ENCODE measurements at places on chromosomes 4 and X. TPM values are rescaled to one million over a fixed set of nuclear protein-coding genes. Genes with fewer than 3 reads are reported as not detected.

GRCh38 chr4:3629665-3630064 lies 97.4 kb upstream of the LRPAP1 start:
- DNase-seq, result no peak

DNA sequence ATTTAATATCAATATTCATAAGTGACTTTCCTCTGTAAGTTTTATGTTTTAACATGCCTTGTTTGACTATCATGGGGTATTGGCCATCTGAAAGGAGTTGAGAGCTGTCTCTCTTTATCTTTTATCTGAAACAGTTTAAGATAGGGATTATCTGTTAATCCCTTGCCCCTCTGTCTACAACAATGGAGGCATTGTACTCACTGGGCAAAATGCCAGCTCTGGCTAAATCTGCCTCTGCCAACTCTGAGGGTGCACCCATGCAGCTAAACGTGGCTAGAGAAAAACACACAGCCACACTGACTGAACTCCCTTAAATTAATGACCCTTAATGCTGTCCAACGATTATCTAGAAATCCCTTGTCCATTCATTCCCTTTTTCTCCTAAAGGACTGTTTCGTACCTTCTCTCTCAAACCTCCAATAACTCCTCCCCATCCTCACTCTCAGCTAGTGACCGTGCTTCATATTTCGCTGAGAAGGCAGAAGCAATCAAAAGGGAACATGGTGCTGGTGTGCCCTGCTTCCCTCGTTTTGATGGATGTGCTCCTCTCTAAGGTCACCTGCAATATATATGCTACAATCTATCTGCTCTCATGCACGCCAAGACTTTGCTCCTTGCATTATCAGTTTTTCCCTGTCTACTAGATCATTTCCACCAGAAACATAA lies 10.3 kb downstream of the PHKA2 start:
- DNase-seq, result no peak

GRCh38 chr4:157115613-157116335 lies 39.8 kb downstream of the GLRB start:
- DNase-seq, result peak; percentile 37

DNA sequence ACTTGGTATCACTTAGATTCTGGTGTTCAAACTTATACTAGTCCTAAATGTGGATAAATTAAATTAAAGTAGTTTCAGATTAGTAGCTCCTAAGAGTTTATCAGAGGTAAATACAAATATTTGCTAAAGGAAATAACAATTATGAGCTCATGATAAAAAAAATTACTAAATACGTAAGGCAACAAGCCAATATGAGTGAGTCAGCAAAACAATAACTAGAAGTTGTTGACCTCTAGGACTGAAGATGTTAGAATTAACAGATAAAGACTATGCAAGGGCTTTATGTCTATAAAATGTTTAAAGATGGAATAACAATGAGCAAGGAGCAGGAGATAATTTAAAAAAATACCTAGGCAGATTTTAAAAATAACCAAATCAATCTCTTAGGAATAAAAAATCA lies 195.8 kb downstream of the CLCN4 start:
- no peak for DNase-seq

- DNase-seq, result no peak
These were observed 1.2 kb upstream of the N4BP2 start for GRCh38 chr4:40055511-40055862.

- no peak for DNase-seq
These were observed 3.4 kb upstream of the NKX6-1 start for GRCh38 chr4:84502333-84502954.

- no peak for DNase-seq
These were observed 144.6 kb downstream of the SOX3 start for GRCh38 chrX:140360284-140360683.

GRCh38 chr4:70651864-70652506 lies 14.3 kb downstream of the JCHAIN start:
- peak; percentile 43 for DNase-seq

DNA sequence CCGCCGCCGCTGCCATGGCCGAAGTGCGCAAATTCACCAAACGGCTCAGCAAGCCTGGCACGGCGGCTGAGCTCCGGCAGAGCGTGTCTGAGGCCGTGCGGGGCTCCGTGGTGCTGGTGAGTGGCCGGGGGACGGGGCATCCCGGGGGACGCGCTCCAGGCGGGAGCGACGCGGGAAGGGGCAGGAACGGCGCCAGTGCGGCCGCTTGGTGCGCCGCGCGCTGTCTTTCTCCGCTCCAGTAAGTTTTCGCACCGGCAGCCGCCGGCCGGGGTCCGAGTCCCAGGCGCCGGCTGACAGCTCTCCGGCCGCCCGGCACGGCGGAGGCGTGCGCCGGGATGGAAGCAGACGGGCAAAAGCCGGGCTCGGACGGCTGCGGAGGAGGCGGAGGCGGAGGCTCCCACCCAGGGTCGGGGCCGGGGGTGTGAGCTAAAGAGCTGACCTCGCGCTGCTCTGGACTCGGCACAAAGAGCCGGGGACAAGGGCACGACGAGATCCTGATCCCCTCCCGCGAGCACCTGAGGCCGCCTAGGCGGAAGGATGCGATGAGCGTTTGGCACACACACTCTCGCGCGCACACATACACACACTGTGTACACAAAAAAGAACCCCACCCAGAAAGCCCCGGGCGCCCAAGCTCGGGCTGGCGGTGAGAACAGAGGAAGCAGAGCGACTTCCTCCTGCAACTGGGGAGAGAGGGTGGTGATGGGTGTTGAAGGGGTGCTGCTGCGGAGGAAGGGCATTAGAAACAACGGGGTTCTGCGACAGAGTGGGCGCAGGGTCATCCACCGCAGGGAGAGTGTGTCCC lies 545 bp downstream of the DOCK11 start:
- DNase-seq, result no peak

DNA sequence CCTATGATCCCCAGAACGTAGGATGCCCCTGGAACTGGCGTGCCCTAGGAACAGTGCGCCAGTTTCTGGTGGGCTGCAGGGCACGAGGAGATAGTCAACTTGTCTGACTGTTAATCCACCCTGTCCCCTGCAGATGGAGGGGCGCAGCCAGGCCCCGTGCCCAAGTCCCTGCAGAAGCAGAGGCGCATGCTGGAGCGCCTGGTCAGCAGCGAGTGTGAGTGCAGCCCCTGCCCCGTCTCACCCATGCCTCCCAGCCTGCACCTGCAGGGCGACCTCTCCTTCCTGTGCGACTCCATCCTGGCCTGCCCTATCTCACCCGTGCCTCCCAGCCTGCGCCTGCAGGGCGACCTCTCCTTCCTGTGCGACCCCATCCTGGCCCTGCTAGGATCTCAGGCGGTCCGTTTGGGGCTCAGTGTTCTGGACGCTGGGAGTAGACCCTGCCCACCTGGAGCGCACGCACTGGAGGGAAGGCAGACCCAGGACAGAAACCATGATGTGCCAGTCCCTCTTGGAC lies 22.2 kb downstream of the WFS1 start:
- no peak for DNase-seq

GRCh38 chrX:131306601-131307000 lies 17.5 kb upstream of the IGSF1 start:
- DNase-seq, result no peak

- no peak for DNase-seq
These were observed 65.6 kb upstream of the BLTP1 start for GRCh38 chr4:122086338-122087065.

- DNase-seq, result peak; percentile 0
These were observed 38.0 kb downstream of the MAGEE2 start for GRCh38 chrX:75746891-75747639.

DNA sequence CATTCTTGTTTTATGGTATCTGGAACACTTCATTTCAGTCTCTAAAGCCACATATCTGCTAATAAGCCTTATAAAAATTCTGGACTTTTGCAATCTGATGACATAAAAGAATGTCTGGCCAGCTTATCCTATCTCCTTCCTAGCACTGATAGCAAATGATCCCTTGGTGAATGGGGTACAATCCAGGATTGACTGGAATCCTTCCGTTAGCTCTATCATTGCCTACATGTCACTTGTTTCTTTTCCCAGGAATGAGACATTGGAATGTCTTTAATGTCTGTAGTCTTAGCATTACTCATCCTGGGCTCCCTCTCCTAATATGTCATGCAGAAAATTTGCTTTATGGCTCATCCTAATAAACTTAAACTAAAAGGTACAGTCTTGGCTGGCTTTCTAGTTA lies 14.8 kb upstream of the PABPC4L start:
- peak; percentile 86 for DNase-seq

DNA sequence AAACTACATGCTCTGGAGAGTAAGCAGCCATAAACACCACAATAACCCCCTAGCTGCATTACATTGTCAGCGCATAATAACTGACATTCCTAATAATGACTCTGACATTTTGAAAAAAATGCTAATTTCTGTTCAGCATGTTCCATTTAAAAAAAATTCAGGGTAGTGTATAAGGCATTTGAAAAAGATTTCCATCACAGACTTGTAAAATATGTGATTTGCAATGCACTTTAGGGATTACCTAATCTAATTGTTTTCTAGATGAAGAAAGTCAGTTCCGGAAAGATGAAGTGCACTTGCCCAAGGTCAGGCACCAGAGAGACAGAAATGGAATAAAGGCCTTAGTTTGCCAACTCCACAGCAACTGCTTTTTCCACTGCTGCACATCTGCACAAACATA lies 55.3 kb downstream of the FANCB start:
- DNase-seq, result no peak

DNA sequence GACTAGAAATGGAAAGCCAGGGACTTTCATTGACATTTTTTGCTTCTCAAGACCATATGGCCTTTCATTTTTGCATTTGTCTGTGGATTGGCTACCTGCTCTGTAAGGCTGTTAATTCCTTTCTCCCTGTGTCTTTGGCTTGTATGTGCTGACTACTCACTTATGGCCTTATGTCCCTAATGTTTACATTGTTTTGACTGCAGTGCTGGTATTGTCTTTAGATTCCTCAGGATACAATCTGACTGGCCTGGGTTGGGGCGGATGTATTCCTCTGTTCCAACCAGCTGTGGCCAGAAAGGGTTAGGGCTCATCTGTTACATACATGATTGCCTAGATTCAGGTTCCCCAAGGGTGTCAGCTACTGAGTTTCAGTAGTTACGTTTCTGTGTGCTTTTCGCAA lies 108.1 kb downstream of the RAPGEF2 start:
- DNase-seq, result no peak

- no peak for DNase-seq
These were observed 2.5 kb upstream of the PPP2R2C start for GRCh38 chr4:6474705-6475457.

- no peak for DNase-seq
These were observed 208.4 kb downstream of the GASK1B start for GRCh38 chr4:157964463-157964862.

DNA sequence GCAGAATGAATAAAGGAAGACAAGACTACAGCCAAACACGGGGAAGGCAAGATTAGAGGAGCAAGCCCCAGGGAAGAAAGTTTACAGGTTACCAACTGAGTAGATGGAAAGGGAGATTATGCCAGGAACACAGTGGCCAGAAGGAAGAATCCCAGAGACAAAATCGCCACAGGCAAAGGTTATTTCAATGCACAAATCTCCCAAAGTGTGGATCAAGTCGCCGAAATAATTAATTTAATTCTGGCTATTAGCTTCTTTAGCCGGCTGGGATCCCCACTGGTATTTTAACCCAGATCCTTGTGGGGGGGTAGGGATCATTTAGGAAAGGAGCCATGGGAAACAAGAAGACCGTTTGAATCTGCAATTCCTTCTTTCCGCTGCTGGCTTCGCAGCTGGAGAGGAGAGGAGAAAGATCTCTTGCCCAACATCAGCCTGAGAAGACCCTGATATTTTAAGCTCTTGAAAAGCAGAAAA lies 171.0 kb downstream of the DHX15 start:
- no peak for DNase-seq

DNA sequence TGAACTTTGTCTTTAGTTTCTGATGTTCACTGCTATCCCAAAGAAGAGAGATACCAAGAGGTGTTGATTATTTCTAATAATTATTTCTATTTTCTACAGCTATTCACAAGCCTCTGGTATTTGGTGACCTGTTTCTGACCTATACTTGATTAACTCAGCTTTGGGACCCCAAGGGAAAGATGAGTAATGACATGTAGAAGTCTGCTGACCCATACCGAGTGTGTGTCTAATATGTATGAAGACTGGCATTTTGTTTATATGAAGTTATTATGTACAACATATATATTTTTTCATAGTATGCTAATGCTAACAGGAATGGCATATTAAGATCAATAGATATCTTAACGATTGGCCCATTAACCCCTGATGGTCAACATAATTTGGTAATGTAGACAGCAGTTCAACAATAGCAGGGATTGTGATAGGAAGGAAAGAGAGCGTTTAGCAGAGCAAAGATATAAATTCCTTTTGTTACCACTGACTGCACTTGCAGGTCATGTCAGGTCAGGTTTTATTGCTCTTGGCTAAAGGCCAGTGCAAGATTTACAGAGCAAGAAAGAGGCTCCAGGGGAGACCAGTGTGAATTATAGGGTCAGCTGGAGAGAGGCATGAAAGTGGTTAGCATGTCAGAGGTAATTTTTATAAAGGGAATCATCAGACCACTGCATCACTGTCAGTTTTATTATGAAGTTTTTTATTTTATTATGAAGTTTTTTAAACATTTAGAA lies 94.7 kb upstream of the DIPK2B start:
- peak; percentile 31 for DNase-seq

DNA sequence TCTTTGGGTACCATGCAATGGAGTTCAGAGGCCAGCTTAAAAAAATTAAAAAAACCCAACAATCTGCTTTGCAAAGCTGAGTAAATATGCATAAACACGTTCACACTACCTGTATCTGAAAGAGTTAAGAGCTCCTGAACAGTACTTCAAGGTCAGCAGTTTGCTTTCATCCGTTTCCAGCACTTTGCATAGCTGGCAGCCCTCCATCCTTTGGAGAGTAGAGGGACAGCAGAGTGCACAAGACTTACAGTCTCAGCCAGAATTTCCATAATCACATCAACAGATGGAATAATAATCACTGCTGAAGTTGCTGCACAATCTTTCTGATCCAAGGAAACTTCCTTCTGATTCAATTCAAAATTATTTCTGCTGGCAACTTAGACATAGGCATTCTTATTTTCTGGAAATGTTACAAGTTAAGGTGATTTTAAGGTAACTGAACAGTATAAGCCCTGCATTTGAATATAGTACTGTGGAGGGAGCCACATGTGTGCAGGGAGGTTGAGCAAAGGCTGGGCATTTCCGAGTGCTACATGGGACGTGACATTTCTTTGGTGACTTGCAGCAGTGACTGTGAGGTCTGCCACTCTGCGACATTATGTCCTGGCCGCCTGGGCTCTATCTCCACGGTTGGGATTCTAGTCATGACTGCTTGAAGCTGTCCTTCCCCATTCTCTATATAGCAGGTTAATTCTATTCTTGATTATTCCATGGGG lies 73.5 kb upstream of the EMCN start:
- DNase-seq, result no peak

DNA sequence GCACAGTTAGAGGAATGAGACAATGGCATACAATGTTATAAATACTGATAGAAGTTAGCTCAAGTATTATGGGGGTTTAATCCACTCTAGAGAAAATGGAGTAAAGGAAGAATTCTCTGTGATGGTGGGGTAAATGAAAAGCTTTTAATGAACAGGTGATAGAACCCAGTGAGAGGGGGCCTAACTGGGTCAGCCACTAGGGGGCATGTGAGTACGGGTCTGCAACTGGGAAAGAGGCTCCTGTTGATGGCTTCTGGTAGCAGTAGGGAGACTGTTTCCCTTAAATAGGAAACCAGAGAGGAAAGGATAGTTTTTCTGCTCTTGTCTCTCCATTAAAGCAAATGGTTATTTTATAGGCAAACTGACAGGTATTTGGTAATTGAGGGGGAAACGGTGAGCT lies 132.8 kb upstream of the GPR101 start:
- DNase-seq, result no peak

- DNase-seq, result no peak
These were observed 29.0 kb upstream of the C4orf50 start for GRCh38 chr4:6047130-6047673.

Gene ANK2
- total RNA-seq, result 1.5 TPM

Gene DUSP9
- total RNA-seq, result not detected

Gene F8A3
- 12.4 TPM for total RNA-seq

Gene CXCR3
- not detected for total RNA-seq

Gene GAGE2A
- not detected for total RNA-seq
